Stimulated activated CD4-positive, alpha-beta T cell treated with anti-CD3 and anti-CD28 coated beads, Interleukin-2, amount 100 ng/mL, for 4 hours (primary cell): ENCODE measurements at places on chromosomes 6 and 20.

DNA sequence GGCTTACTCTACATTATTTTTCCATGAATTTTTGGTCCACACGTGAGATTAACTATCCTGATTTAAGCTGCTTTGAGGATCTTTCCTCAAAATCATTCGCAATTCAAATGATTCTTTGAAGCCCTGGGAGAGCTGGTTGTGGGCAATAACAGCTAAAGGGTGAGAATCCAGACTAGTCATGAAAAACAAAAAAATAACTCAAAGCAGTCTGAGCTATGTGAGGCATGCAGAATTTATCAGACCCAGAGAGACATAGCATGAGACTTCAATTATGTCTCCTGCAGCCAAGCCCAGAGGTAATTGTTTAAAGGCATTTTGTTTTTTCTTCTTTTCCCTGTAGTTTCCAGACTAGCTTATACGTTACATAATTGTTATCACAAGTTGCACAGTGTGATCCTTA, 517.3 kb upstream of the PTCHD4 start:
- DNase-seq, result no peak

- no peak for DNase-seq
Measured at GRCh38 chr6:84769306-84769705, 4.9 kb upstream of the TBX18 start.

GRCh38 chr6:75065523-75065922, 140.3 kb downstream of the COL12A1 start:
- no peak for DNase-seq

DNA sequence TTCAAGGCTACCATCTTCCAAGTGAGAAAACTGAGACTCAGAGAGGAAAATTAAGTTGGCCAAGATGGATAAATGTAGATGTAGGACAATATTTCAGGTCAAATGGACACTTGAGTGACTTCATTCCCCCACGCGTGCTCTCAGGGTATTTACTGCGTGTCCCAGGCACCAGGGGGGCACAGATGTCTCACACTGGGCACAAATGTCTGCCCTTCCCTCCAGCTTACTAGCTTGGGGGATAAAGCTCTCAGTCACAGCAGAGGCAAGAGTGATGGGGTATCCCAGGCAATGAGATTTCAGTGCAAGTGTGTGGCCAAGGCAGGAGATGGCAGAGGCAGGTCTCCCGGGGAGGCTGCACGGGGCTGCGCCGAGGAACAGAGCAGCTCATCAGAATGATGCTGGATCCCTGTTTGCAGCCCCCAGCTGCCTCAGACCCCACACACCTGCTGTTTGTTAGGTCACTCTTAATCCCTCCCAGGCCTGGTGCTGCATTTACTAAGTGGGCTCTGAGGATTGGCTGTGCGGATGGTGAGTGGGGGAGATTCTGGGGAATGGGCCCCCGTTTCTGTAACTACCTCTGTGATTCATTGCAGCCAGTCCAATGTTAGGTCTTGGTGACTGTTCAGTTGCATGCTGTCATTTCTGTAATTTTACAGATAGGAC, 44.1 kb downstream of the PTK7 start:
- no peak for DNase-seq

DNA sequence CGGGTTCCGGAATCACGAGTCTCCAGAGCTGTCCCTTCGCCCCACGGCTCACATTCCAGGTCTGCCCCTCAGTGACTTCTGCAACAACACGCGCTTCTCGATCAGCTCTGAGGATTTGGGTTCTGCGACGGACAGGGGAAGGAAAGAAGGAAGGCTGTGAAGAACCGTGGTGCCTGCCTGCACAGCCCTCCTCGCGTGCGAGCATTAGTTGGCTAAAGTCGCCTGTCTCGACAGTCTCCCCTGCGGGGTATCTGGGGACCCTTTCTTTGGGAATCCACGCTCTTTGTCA, 23.1 kb downstream of the VPS52 start:
- no peak for DNase-seq

DNA sequence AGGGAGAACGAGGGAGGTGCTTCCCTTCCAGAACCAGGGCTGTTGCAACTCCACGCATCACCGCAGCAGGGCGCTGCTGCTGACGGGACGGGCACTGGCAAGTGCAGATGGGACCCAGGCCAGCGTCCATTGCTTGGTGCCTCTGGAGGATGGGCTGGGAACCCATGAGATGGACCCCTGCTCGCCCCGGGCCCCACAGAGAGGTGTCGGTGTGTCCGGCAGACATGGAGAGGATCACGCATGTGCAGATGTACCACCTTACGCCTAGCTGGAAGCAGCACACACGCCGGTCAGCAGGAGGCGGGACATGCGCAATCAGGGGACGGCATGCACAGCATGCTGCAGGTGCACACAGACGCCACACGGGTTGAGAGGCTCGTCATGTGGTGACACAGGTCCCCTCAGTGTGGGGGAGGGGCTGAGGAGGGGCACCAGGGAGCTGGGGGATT, 5.7 kb downstream of the CABLES2 start:
- no peak for DNase-seq

DNA sequence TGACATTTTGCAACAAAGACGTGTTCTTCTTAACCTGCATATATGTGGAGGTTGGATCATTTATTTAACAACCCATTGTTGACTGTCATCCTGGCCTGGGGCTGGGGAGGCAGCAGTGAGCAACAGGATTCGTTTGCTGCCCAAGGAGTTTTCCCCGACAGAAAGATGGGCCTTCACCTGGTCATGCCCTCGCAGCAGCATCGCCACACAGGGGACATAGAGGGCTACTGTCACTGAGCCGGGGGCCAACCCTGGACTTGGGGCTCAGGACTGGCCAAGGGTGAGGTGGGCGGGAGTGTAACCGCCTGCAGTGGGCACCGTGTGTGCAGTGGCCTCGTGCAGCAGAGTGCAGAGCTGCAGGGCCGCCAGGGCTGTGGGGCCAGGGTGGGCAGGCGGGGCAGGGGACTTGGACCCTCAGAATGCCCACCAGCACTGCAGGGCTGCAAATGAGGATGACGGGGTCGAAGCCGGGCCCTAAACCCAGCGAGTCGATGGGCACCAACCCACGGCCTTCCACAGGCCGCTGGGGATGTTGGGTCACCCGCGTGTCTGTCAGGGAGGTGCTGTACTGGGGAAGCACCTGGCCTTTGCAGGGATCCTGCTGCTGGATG, 11.8 kb downstream of the DUSP22 start:
- DNase-seq, result no peak

DNA sequence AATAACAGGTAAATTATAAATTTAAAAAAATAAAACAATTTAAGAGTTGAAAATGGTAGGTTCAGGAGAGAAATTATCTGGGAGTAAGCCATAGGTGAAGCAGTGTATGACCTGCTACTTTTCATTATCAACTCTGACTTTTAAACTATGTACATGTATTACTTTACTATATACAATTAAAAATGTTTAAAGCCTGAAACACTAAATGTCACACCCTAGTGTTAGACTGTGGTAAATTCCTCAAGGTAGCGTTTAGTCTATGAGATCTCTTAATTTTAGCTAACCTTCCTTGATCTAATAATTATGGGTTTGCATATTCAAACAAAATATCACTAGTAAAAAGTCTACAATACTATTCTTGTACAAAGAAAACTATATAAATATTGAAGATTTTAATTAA, 22.3 kb upstream of the TBC1D32 start:
- DNase-seq, result no peak

GRCh38 chr6:109240370-109241084, 141.7 kb downstream of the CD164 start:
- DNase-seq, result no peak

DNA sequence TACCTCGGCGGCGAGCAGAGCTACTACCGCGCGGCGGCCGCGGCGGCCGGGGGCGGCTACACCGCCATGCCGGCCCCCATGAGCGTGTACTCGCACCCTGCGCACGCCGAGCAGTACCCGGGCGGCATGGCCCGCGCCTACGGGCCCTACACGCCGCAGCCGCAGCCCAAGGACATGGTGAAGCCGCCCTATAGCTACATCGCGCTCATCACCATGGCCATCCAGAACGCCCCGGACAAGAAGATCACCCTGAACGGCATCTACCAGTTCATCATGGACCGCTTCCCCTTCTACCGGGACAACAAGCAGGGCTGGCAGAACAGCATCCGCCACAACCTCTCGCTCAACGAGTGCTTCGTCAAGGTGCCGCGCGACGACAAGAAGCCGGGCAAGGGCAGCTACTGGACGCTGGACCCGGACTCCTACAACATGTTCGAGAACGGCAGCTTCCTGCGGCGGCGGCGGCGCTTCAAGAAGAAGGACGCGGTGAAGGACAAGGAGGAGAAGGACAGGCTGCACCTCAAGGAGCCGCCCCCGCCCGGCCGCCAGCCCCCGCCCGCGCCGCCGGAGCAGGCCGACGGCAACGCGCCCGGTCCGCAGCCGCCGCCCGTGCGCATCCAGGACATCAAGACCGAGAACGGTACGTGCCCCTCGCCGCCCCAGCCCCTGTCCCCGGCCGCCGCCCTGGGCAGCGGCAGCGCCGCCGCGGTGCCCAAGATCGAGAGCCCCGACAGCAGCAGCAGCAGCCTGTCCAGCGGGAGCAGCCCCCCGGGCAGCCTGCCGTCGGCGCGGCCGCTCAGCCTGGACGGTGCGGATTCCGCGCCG, 994 bp downstream of the FOXC1 start:
- DNase-seq, result no peak

GRCh38 chr20:54139188-54139587, 34.6 kb downstream of the CYP24A1 start:
- DNase-seq, result no peak

DNA sequence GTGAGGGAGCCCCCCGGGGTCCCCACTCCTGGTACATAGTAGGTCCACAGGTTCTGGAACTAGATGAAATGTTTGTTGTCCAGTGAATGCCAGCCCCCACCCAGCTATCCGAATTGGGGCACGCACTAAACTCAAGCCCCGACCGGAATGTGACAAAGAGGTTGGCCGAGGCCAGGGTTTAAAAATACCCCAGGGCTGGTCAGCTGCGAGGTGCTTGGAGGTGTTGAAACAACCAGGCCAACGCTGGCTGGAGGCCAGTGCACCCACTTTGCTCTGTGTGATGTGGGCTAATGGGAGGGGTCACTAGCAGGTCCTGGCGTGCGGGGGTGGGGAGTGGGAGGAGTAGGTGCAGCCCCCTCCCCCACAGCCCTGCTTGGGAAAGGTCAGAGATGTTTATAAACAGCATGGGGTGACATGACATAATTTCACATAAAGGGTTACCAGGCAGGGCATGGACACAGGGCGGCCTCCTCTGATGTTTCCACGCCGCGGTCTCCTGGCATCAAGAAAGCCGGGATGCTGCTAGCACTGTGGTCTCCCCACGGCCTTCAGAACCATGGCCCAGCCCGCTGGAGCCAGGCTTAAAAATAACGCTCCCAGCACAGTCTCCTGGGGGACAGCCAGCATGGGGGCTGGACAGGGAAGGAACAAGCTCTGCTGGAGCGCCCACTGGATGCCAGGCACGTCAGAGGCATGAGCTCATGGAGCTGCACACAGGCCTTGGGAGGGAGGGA, 111.2 kb upstream of the PTPN1 start:
- no peak for DNase-seq

GRCh38 chr20:63738687-63739129, 868 bp upstream of the SLC2A4RG start:
- DNase-seq, result no peak

DNA sequence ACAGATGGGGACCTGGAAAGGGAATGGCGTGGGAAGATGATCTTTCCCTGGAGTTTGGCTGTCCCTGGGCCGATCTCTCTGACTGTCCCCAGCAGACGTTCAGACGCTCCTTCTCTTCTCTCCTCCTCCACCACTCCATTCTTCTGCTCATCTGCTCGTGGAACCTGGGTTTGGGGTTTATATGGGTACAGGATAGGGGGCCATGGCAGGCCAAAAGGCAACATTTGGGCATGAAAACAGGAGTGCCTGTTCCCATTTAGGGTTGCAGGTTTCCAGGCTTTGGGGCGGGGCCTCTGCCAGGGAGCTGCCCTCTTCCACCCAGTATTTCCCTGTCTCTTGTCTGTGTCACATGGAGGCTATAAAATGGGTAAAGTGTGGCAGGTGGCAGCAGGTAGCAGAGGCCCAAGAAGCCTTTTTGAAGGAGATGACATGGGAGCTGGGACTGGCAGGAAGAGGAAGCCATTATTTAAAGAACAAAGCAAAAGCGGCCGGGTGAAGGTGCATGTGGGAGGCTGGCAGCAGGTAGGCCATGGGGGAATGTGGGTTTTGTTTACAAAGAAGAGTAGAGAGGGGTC, 203.7 kb downstream of the BMP7 start:
- no peak for DNase-seq

DNA sequence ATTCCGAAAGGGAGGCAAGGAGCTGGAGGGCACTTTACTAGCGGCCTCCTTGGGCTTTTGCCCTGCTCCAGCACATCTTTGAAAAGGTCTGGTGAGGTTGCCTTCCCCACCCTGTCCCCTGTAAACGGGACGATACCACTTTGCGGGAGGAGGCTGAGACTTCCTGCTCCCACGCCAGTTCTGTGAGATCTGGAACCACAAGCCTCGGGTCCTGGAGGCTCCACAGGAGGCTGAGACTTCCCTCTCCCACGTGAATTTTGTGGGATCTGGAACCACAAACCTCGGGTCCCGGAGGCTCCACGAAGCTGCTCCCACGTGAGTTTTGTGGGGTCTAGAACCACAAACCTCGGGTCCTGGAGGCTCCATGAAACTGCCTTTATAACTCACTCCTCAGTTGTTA, 209.3 kb downstream of the DLL1 start:
- no peak for DNase-seq

- no peak for DNase-seq
Measured at GRCh38 chr20:58622671-58623578, 28.2 kb upstream of the STX16 start.

DNA sequence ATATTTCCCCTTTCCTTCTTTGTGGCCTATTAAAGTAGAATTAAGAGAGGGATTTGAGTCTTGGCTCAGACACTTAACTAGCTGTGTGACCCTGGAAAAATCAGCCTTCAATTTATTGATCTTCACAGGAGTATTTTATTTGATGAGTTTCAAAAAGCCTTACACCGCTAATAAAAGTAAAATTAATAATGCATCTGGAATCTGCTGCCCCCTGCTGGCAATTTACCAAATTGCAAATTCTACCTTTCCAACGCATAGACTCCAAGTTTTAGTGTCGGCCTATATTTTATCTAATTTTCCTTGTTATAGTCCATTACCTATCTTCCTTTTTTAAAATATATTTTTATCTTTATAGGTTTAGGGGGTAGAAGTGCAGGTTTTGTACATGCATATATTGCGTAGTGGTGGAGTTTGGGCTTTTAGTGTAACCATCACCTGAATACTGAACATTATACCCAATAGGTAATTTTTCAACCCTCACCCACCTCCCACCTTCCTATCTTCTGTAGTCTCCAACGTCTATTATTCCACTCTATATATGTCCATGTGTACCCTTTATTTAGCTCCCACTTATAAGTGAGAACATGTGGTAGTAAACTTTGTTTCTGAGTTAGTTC, 46.3 kb downstream of the GOPC start:
- DNase-seq, result peak; percentile 34

GRCh38 chr6:5274231-5274630, 12.9 kb downstream of the FARS2 start:
- DNase-seq, result no peak

GRCh38 chr6:137390334-137390733, 103.9 kb downstream of the OLIG3 start:
- no peak for DNase-seq

- no peak for DNase-seq
Measured at GRCh38 chr6:131936156-131936555, 15.0 kb downstream of the CCN2 start.

- no peak for DNase-seq
Measured at GRCh38 chr6:15249371-15250019, 3.6 kb downstream of the JARID2 start.

- no peak for DNase-seq
Measured at GRCh38 chr6:42369568-42369967, 82.2 kb downstream of the TRERF1 start.
